ENCODE measurements at places on chromosomes 3 and 15. TPM values are rescaled to one million over a fixed set of nuclear protein-coding genes. Genes with fewer than 3 reads are reported as not detected.

STRIT1 gene
- 0.97 TPM for polyA plus RNA-seq

COL7A1 gene
- polyA plus RNA-seq = 121 TPM

SEMA3B gene
- 87.0 TPM for polyA plus RNA-seq

CEP152 gene
- 6.4 TPM for polyA plus RNA-seq

SGO1 gene
- 4.7 TPM for polyA plus RNA-seq

TNFSF10 gene
- 124 TPM for polyA plus RNA-seq

P2RY14 gene
- 2.8 TPM for polyA plus RNA-seq

COL8A1 gene
- 6.6 TPM for polyA plus RNA-seq

ZNF620 gene
- polyA plus RNA-seq = 7.9 TPM

CKMT1B gene
- polyA plus RNA-seq = 15.3 TPM

ACTC1 gene
- 15.3 TPM for polyA plus RNA-seq

DNA sequence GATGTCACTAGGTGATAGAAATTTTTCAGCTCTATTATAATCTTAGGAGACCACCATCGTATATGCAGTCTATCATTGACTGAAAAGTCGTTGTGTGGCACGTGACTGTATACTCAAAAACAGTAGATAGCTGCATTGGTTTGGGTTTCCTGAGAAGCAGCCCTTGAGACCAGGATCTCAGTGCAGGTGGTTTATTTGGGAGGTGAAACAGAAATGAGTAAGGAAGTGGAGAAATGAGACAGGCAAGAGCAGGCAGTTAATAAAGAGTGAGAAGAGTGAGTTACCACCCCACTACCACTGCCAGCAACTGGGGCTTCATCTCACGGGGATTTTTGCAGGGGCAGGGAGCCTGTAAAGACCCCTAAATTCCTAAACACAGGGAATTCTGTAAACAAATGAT is 221.0 kb downstream of the SHQ1 start:
- DNase-seq = no peak

GRCh38 chr15:31255176-31255510 is 71.5 kb upstream of the KLF13 start:
- no peak for DNase-seq

DNA sequence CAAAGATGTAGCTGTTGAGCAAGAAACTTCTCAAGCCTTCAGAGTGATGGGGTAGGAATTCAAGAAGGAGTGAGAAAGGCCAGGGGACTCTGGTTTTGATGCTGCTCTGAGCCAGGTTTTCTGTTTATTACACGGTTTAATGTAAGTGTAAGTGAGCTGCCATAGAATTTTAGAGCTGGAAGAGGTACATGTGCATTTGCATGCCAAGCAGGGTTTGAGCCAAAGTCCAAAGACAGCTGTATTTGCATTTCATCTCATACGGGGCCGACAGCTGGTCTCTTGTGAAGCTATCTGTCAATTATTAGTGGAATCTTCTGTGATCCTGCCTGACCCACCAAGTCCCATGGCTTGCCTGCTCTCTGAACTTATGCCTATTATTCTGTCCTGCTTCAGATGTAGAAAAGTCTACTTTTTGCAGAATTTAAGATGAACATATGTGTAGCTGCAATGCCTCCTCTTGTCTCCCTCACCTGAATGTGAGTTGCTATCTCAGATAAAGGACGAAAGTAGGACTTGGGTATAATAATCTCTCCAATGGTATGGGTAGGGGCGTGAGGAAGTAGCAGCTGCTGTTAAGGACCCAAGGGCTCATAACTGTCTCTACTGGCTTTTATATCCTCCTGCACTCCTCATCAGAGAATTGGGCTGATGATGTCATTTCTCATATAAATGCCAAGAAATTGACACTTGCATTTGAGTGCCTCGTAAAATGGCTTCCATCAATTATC is 160.0 kb downstream of the SQOR start:
- peak; percentile 61 for DNase-seq

GRCh38 chr3:11734-12133 is 184.8 kb upstream of the CHL1 start:
- no peak for DNase-seq

DNA sequence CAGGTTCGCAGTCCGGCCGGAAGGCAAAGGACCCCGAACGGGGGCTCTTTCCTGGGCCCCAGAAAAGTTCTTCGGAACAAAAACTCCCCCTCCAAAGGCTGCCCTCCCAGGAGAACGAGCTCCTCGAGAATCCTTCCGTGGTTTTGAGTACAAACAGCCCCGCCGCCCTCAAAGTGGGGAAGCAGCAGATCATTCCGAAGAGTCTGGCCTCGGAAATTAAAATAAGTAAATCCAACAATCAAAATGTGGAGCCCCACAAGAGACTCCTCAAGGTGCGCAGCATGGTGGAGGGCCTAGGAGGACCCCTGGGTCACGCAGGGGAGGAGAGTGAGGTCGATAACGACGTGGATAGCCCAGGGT is 1.3 kb downstream of the ARHGEF26 start:
- no peak for DNase-seq

- no peak for DNase-seq
These were observed 144.2 kb downstream of the RYR3 start for GRCh38 chr15:33454996-33455395.

DNA sequence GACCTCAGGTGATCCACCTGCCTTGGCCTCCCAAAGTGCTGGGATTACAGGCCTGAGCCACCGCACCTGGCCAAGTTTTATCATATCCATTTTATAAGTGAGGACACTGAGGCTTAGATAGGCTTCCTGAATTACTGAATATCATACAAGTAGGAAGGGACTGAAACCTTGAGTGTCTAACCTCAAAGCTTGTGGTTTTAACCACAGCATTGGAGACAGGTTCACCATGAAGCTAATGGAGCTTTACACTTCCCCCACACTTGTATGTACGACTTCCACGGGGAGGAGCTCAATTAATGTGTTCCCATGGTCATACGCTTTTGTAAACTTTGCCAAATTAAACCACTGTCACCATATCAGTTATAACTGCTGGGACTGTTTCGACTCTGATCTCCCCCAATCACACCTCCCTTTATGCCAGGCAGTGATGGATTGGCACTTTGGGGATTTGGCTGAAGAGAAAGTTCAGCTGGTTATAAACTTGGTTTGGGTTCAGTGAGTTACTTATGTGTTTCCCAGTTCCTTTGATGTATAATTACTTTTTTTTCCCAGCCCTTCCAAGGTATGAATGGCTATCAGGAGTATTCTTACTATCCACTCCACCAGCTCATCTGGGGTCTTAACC is 38.4 kb upstream of the MEIS2 start:
- DNase-seq = no peak

DNA sequence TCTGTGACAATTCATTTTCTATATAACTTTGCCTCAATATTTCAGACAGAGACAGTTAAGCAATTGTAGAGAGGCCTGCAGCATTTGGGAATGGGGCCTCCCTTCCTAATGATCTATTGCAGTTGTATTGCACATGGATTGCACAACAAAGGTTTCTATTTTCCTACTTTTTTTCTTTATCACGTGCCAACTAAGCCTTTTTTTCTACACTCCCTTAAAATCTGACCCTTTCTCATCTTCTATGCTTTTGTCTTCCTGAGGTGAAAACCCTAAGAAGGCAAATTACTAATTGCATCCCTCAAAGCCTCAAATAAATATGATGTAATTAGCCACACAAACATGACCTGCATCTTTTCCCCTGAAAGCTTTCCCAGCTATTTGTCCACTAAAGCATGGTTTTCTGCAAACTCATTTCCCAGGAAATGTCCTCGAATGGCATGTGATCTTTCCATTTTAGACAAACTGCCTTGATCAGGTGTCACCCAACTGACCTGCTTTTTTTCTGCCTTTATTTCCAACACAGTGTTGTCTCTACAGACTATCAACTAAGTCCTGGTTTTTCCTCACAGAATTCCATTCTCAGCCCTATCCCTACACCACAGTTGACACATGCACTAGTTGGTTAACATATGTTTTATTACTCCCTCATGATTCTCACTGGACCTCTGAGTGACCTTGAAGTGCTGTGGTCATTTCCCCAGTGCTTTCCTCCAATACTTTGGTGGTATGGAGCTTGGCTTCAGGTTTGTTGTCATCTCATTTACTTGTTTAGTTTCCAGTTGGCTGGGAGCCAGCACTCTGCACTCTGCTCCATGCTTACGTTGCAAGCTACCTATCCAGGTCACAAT is 31.9 kb upstream of the TSC22D2 start:
- DNase-seq = no peak

DNA sequence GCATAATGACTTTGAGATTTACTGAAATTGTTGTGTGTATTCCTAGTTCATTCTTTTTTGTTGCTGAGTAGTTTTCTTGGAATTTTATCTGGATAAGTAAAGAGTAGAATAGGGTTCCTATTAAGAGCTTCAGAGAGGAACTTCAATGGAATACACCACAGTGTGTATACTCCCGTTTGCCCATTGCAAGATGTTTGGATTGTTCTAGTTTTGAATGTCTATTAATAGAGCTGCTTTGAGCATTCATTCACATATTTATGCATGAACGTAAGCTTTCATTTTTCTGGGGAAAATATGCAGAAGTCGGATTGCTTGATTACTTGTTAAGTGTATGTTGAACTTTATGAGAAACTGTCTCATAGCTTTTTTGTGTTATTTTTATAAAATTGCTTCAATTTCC is 580.5 kb downstream of the OTOL1 start:
- no peak for DNase-seq

DNA sequence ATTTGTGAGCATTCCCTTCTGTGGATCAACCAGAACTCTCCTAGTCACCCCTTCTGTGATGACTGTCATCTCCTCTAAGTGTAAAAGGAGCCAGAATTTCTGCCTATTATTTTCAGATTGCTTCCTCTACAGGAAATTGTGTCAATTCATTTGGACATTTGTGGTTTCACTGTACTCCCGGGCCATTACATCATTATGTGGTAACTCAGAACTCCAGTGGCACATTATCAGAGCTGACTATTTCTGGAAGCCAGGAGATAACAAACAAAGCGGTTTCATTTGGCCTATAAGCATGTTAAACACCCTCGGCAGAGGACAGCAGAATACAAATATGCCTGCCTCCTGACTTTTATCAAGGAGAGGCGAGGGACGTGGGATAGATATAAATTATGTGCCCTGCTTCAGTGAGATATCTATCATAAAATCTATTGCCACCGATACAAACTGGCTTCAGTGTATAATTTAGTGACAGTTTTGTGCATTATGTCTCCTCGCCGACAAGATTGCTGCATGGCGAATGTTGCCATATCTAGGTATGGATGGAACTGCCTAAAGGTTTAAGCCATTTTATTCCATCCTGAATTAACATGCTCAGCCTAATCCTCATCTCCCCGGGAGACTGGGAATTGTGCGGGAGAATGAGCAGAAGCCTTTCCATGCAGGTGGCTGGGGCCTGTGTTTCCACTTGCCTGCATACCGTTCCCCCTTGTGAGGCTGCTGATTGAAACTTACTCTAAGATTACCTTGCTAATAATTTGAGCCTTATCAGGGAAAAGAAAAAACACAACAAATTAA is 193.4 kb upstream of the SEMA6D start:
- no peak for DNase-seq

- DNase-seq = no peak
These were observed 31.9 kb upstream of the UACA start for GRCh38 chr15:70795311-70795665.

DNA sequence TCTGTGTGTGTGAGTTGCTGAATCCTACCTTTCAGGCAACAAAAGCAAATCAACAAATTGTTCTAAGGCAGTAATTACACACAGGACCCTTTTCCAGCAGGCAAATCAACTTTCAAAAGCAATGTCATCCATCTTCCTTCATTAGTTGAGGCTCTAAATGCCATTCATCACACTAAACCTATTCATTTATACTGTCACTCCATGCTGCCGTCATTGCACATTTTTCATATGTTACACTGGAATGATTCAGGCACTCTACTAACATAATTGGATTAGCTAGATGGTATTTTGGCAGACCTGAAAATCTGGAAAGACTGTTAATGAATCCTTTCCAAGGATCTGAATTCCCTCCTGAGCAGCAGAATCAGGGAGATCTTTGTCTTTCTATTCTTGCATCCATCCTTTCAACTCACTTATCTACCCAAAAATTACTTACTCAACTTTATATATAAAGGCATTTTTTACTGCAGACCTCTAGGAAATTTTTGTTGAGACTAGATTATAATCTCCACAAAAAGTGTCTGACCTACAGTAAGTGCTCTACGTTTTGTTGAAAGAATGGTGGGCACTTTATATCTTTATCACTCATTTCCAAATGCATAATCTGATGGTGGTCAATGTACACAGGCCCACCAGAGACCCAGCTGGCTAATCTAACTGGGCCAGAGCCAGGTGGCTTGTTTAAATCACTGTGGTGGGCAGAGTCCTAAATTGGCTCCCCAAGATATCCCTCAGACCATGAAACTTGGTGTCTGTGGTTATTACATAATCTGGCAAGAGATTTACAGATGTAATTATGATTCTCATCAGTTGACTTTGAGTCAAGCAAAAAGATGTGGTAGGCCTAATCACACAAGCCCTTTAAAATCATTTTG is 25.0 kb downstream of the MIX23 start:
- no peak for DNase-seq

DNA sequence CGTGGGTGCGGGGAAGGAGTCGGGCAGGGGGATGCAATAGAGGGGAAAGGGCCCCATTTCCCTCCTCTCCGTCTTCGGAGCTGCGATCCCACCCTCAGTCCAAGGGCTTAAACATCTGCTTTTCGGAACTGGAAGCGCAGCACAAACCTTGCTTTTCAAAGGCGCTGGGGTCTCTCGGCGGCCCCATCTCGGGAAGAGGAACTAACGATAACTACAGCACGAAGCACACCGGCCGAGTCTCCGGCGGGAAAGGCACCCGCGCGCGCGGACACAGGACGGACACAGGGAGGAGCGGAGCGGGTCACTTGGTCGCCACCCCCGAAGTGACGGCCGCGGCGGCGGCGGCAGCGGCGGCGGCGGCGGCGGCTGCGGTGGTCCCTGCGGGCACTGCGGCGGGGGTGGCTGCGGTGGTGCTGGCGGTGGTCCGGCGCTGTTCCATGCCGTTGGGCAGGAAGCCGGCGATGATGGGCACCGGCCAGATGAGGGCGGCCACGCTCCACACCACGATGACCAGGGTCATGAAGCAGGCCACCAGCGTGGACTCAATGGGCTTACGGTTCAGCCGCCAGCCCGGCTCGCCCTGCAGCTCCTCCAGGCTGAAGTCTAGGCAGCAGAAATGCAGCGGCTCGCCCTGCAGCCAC is 1.1 kb downstream of the TMEM158 start:
- peak; percentile 56 for DNase-seq

GRCh38 chr15:86197770-86198169 is 118.1 kb downstream of the AGBL1 start:
- DNase-seq = no peak

GRCh38 chr3:163785693-163786092 is 1292.6 kb downstream of the SI start:
- no peak for DNase-seq

GRCh38 chr15:61301701-61302100 is 72.6 kb upstream of the RORA start:
- DNase-seq = no peak

Measured in large intestine (tissue), 12 donors.